ENCODE measurements at places on chromosomes 1 and 21.

DNA sequence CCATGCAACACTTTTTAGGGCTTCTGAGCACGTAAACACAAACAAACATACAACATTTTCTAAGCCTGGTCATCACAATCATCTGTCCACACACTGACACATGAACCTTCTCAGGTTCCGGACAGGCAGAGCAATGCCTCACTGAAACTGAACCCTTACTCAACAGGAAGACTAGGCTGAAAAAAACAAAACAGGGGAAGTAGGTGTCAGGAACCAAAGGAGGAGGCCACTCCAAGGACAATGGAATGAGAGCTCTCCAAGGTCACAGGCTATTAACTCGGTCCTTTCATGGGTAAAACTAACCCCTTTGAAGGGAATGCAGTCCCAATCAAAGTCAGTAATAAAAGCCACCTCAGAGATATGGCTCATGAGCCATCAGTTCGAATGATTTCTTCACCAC lies 76.6 kb downstream of the FAM78B start:
- DNase-seq, result no peak

DNA sequence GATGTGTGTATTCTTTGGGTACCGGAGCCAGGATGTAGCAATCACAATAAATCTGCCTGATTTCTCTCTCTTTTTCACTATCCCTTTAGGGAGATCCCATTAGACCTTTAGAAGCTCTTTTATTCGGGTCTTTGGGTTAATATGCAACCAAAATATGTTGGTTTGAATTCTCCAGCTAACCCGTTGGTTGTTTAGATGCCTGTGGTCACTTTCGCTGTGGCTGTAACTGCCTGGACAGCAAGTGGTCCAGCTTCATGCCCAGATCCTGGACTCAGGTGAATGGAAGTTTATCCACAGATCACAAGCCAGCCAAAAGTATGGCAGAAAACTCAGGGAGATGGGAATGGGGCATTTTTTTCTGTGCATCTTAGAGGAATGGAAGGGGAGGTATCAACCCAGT lies 12.3 kb downstream of the KAZN start:
- DNase-seq, result no peak

DNA sequence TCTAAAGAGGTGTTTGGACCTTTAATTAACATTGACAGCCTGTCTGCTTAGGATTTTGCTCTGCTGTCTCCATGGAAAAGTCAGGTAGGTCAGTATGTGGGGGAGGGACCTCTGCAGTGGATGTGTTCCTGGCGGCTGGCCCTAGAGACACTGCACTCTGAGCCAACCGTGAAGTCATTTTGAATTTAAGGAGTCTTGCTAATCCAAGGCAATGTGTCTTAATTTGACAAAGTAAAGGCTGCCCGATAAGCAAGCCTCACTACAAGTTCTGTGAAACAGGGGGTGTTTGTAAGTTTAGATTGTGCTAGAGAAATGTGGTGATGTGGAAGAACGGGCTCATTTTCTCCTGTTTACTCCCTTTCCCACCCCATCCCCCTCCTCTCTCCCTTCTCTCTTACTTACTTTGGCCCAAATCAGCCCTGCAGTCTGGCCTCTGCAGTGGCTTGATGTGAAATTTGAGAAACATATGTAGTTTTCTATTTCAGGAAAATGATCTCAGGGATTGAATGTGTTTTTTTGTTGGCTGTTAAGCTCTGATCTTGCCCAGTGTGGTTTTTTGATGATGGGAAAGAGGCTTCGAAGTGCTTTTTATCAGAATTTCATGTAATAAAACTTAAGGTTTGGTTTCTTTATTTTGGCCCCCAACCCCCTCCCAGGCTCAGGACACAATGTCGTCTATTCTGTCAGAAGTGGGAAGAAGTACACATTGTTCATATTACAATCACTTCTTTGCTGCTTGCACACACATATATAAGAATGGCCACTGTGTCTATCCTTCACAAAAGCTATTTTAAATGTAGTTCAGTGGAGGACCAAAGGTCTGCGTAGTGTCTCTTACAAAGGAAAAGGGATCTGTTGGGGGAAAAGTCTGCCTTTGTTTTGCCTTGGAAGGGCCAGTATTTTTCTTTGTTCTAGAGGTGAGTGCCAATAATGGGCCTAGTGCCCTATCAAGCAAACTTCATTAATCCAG lies 96.6 kb downstream of the FGGY start:
- DNase-seq, result no peak

- DNase-seq, result no peak
These were observed 270.5 kb downstream of the RRAGC start for GRCh38 chr1:38589036-38589435.

DNA sequence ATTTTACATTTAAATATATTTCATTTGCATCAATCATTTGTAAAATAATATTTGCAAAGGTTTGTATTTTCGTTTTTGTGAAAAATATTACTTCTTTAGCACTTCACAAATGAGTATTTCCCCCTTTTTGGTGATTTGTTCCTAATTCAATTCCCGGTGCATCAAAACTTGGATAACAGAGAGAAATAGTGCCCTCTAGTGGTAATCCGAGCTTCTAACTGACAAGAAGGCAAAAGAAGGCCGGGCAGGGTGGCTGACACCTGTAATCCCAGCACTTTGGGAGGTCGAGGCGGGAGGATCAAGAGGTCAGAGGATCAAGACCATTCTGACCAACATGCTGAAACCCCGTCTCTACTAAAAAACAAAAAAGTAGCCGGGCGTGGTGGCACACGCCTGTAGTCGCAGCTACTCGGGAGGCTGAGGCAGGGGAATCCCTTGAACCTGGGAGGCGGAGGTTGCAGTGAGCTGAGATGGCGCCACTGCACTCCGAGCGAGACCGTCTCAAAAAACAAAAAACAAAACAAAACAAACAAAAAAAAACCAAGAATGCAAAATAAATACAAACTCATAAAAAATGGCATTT lies 137.7 kb downstream of the COL11A1 start:
- no peak for DNase-seq

GRCh38 chr1:227909188-227909587 lies 38.5 kb downstream of the WNT9A start:
- DNase-seq, result no peak

Data from activated CD8-positive, alpha-beta memory T cell treated with anti-CD3 and anti-CD28 coated beads for 1 hour (primary cell).